ENCODE measurements at places on chromosomes 5 and 9.

- no peak for DNase-seq
Measured at GRCh38 chr9:35636135-35636876, 14.4 kb downstream of the SIT1 start.

GRCh38 chr5:43063721-43064171, 23.6 kb upstream of the ANXA2R start:
- no peak for DNase-seq

GRCh38 chr5:24714746-24715145, 70.0 kb upstream of the CDH10 start:
- no peak for DNase-seq

GRCh38 chr5:135729321-135729786, 105.1 kb upstream of the SLC25A48 start:
- no peak for DNase-seq

DNA sequence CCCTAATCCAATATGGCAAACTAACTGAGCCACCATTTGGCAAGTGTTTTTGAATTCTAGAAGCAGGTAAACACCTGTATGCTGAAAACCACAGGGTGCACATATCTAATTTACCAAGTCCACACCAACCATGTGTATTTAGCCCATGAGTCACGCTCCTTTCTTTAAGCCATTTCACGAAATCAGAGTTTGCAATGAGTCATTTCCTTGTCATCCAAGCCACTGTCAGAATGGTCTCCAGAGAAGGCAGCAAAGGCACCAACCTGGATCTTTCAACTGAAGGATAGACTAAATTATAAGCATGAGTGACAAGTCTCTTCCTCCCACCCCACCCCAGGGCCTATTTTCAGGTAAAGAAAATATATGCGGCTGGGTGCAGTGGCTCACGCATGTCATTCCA, 110.0 kb downstream of the PAX5 start:
- no peak for DNase-seq

DNA sequence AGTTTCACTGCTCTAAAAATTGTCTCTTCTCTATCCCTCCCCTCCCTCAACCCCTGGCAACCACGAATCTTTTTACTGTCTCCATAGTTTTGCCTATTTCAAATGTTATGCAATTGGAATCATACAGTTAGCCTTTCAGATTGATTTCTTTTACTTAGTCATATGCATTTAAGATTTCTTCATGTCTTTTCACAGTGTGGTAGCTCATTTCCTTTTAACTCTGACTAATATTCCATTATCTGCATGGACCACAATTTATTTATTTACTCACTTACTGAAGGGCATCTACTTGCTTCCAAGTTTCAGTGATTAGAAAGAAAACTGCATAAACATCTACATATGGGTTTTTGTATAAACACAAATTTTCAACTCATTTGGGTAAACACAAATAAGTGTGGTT, 372.3 kb downstream of the CDH18 start:
- DNase-seq, result no peak

DNA sequence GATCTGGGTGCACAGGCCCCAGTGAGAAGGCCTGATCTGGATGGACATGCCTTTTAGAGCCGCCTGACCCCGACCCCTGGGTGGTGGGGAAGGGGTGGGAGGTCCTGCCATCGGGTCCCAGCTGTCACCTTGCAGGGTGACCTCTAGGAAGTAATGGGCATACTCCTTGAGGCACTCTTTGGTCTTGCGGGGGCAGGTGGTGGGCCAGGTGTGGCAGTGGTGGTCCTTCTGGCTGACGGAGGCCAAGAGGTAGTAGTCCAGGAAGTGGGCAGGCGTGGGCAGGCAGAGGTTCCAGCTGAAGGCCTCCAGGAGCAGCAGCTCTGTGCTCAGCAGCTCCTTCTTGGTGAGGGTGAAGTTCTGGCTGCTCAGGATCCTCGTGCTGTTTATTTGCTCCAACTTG, 30.0 kb downstream of the FABP6 start:
- DNase-seq, result peak; percentile 73

- no peak for DNase-seq
Measured at GRCh38 chr5:36105819-36106218, 39.1 kb upstream of the UGT3A2 start.

GRCh38 chr9:84447305-84447704, 106.7 kb upstream of the SLC28A3 start:
- DNase-seq, result no peak

DNA sequence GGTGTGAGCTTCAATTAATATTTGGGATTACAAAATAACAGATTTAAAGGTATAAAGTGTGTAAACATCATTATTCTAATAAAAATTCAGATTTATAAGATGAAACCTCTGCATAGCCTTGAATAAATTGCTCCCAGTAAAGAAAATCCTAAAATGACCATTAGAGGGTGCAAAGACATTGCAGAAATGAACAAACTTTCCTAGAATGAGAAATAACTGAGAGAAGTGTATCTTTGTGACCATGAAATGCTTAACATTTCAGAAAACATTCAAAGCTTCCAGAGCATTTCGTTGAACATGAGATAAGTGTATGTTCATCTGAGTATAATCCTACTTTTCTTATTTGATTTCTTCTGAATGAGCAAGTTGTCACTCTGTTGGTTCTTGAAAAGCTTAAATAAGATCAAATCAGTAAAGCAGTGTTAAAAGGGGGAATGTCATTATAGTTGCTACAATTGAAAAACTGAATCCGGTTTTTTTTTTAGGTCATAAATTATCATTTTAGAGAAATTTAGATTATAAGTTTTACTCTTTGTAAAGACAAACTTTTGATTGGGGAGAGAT, 24.7 kb upstream of the NUDT12 start:
- no peak for DNase-seq

- DNase-seq, result no peak
Measured at GRCh38 chr5:122332599-122333555, 20.8 kb downstream of the SNCAIP start.

DNA sequence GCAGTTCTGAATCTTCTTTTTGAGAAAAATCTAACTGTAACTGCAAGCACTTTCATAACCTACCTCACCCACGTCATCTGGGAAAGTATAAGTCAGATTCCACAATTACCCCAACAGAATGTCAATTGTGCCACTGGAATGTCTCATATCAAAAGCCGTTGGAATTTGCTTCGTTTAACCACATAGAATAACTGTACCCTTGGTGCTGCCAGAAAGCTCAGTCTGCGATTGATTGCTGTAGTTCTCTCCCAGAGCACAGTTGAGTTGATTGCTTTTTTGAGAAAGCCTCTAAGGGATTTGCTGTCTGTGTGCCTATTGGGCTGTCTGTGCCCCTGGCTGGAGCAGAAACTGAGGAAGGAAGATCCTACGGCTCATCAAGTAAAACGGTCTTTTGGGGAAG, 583.6 kb downstream of the TMEM38B start:
- DNase-seq, result no peak

DNA sequence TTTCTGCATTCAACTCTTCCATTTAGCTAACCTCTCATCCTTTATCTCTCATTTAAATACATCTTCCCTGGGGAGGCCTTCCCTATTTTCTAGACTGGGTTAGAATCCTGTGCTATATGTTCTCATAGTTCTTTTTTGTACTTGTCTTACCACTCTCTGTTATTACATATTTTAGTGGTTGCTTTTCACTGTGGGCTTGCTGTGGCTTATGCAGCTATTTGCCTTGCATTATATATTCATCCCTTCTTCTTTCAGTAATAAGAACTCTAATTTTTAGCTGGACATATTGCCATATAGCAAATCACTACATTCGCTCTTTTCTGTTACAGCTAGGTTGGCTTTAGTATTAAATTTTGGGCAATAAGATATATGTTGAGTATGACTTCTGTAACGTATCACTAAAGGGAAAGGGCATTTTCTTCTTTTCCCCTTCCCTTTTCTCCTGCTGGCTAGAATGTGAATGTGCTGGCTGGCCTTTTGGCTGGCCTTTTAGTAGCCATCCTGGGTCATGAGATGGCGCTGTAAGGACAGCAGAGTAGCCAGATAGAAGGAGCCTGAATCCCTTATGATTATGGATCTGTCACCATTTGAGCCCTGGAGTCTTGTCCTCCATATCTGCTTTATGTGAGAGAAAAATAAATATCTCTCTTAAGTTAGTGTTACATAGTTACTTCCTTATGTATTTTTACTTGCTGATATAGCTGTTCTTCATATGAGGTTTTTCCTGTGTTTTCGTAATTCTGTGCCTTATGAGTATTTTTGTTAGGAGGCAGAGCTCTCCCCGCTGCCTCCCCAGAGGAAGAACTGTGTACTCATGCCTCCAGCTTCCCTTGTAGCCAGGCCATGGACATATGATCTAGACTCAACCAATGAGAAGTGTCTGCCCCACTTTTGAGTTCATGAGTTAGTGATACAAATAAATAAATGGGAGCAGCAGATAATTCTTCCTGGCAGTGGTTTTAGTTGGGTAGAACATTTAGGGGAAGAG, 65.8 kb downstream of the NDUFAF2 start:
- no peak for DNase-seq

DNA sequence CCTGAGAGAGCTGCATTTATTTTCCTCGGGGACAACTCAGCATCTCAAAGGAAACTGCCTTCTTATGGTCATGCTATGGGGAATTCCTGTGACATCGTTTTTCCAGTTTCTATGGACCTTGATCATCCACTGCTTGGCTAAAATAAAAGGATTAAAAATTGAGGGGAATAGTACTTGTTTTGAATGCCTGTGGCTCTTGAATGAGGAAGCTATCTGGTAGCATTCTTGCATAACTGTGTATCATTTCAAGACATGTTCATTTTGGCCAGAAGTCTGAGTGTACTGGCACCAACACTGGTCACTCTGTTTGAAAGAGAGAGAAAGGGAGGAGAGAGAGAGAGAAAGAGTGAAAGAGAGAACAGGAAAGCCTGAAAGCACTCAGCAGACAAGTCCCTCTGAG, 116.7 kb downstream of the DOCK2 start:
- DNase-seq, result no peak
